Stimulated activated CD4-positive, alpha-beta T cell treated with anti-CD3 and anti-CD28 coated beads, Interleukin-4, amount 100 ng/mL, for 4 hours (primary cell): ENCODE measurements at places on chromosomes 2 and 18.
A peak's percentile ranks its signal among the peaks of the same experiment; 100 is the strongest.

DNA sequence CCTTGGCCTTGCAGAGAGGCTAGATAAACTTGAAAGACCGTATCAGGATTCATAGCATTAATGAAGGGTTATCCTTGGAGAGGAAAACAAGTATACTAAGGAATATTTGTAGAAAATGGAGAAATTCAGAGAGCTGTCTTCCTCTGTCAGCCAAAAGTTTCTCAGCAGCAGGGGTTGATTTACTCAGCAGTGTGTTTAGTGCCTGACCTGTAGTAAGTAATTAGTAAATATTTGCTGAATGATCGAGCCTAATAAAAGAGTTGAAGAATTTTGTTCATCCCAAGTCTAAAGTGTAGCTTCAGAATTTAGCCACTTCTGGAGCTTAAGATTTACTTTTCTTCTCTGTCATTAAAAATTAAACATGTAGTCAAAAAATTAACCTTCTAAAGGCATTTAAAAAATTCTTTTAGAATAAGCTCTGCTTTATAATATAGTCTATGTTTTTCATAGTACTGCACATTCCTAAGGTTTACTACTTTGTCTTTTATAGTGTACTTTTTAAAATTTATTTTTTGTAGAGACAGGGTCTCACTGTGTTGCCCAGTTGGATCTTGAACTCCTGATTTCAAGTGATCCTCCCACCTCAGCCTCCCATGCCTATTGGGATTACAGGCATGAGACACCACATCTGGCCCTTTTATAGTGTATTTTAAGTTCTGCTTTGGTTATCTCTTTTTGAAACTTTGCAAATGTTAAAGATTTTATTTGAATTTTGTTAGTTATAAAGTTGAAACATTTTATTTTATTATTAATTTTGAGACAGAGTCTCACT, 138.4 kb upstream of the MYO3B start:
- no peak for DNase-seq

DNA sequence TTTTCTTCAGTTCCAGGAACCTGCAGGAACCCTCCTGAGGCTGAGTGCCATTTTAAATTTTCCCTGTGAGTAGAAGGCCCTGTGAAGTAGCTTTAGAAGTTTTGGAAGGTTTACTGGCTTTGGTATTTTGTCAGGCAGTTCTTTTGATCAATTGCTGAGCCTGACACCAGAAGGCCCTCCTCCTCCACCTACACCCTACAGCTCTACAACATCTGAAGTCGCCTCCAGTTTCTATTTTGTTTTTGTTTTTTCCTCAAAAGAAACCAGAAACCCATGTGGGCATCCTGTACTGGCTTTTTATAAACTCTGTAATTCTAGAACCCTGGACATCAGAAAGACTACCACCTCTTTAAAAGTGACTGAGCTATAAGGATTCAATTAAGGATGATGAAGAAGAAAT, 153.7 kb downstream of the NRXN1 start:
- no peak for DNase-seq

- no peak for DNase-seq
These were observed 24.4 kb downstream of the TFCP2L1 start for GRCh38 chr2:121260370-121261154.

DNA sequence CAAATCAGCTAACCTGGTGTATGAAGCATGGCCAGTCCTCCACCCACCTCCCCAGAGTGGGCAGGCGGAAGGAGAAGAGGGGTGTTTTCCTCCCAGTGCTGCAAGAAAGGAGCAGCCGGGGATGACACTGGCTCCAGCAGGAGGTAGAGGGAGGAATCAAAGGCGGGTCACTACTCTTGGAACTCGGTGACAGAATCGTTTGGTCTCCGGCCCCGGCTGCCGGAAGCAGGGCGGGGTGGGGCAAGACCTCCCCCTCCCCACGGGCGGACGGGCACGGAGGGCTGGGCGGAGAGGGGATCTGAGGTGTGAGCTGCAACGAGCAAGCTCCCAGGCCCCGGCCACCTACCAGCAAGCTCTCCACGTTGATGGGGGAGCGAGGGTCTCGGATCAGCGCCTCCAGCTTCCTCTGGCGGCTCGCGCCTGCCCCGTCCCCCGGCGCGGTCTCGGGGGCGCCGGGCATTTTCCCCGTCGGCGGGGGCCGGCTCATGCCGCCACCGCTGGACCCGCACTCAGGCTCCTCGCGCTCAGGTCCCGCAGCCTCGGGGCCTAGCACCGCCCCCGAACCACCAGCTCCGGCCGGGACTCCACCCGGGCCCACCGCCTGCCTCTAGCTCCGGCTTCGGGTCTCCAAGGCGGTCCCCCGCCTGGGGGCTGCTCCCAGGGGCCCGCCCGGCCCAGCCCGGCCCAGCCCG, 640 bp downstream of the ROCK2 start:
- DNase-seq, result peak; percentile 13

DNA sequence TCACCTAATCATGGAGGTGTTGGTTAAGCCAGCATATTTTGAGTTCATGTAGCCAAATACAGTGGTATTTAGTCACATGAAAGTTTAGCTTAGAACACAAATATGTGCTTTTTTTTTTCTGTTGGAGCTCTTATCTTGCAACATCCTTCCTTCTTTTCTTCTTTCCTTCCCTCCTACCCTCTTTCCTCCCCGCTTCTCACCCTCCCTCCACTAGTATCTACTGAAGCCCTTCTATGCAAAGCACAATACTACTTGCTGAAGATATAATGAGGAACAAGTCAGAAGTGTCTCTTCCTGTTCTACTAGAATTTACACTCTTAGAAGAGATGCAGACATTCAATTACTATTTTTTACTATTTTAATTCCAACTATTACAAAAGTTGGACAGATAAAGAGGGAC, 105.0 kb upstream of the ITGA4 start:
- DNase-seq, result no peak

DNA sequence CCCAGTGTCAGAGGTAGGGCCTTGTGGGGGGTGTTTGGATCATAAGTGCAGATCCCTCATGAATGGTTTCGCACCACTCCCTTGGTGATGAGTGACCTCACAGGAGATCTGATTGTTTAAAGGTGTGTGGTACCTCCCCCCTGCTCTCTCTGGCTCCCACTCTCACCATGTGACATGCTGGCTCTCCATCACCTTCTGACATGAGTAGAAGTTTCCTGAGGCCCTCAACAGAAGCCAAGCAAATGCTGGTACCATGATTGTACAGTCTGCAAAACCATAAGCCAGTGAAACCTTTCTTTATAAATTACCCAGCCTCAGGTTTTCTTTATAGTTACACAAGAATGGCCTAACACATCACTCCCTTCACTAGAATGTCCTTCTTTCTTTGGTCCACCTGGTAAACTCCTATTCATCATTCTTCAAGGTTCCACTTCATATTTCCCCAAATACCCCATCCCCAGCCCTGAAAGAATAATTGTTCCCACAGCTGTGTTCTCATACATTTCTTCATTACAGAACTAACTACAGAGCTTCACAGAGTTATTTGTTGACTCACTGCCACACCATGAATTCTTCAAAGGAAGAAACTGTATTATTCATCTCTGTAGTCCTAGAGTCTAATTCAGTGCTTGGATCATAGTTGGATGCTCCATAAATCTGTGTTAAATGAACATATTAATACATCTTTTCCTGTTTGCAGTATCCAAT, 81.2 kb upstream of the STK17B start:
- no peak for DNase-seq

- DNase-seq, result no peak
These were observed 23.7 kb downstream of the CEP192 start for GRCh38 chr18:13014818-13015217.

DNA sequence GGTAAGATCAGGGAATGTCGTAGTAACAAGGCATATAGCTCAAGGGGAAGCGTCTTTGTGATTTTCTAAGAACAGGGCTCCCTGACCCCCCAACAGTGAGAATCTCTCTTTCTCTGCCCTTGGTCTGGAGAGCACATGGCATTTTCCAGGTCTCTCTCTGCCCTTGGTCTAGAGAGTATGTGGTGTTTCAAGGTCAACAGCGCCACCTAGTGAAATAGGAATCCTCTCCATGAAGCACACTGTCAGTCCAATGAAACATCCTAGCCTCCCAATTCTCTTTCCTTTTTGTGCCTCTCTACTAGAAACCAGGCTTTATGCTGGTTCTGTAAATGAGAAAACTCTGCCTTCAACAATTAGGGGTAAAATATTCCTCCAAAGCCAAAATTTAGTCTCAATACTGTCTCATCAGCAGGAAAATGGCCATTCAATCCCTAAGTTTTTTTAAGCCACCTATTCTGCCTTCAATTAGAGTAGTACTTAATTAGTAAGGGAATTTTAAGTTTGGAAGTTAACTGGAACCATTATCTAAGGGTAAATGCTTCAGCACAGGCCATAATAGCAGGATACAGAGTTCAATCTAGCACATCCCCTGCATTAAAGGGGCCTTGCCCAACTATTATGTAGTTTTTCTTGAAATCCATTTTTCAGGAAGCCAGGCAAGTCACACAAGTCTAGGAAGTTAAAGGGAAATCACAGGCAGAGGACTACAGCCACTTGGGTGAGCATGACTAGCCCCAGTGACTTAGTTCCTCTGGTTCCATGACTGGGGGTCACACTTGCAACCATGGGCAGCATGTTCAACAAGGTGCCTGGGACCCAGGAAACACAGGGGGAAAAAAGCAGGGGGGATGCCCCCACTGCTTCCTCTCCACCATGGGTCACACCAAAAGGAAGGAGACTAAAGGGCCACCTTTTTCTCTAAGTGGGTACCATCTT, 12.4 kb downstream of the DYM start:
- peak; percentile 11 for DNase-seq

- DNase-seq, result no peak
These were observed 111.4 kb upstream of the SMAD7 start for GRCh38 chr18:49061991-49062831.
